Effector CD4-positive, alpha-beta T cell (primary cell): ENCODE measurements at places on chromosomes 1 and 21.

DNA sequence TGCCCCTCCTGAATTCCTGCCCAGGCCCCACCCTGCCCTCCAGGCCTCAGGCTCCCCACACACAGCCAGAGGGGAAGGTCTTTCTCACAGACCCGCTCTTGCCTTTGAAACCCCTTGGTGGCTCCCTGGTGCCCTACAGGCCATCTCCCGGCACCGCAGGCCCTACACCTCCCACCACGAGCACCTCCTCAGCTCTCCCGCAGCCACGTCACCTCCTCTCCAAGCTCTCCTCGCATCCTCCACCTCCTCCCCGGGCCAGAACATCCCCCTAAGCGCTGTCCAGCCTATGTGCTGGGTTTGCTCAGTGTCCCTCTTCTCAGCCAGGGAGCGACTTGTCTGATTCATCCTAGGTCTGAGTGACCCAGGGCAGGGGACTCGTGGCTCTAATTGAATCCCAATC lies 66.4 kb downstream of the DMRTB1 start:
- DNase-seq = no peak

DNA sequence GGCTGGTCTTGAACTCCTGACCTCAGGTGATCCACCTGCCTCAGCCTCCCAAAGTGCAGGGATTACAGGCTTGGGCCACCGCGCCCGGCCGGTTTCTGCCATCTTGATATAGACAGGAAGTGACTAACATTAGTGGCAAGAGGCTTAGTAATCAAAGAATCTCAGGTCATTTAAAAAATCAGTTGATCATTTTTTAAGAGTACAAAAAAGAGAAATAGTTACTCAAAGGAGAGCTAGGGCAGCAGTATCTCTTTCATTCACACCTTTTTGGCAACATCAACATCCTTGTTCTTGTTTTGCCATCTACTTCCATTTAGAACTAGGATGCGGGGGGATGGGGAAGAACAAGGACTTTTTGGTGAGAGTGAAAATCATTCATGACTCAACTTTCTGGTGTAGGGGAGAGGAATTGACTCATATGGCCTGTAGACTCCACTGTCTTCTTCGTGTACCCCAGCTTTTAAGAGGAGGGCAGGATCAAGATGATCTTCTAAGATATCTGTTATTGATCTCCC lies 8.8 kb downstream of the FCRLB start:
- no peak for DNase-seq

DNA sequence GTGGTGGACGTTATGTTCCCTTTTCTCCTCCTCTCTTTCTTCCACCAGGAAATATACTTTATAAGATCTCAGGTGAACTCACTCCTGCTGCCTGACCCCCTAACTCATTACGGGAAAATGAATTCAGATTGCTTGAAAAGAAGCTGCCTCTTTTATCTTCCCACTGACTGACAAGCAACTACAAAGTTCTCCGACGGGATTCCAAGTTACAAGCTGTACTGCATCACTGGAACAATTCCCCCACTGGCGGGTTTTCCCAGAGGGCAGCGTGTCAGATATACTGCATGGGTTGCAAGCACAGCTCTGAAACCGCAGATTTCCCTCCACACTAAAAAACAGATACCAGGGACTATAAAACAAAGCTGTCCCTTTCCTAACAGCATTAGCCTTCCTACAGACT lies 390.6 kb downstream of the KCTD3 start:
- no peak for DNase-seq

DNA sequence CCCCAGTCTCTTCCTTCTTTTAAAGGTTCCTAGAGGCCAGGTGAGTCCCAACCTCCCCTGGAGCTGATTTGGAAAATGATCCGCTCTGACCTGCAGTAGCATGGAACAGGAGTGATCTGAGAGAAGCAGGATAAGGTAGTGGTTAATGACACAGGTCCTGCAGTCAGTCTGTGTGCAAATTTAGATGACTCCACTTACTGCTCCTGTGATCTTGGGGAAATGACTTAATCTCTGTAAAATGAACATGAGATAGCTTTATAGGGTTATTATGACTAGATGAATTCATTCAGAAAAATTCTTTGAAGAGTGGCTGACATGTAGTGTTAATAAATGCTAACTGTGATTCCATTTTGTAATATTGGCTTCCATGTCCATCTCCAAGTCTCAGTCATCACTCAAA lies 374.9 kb upstream of the CAMK1G start:
- no peak for DNase-seq

DNA sequence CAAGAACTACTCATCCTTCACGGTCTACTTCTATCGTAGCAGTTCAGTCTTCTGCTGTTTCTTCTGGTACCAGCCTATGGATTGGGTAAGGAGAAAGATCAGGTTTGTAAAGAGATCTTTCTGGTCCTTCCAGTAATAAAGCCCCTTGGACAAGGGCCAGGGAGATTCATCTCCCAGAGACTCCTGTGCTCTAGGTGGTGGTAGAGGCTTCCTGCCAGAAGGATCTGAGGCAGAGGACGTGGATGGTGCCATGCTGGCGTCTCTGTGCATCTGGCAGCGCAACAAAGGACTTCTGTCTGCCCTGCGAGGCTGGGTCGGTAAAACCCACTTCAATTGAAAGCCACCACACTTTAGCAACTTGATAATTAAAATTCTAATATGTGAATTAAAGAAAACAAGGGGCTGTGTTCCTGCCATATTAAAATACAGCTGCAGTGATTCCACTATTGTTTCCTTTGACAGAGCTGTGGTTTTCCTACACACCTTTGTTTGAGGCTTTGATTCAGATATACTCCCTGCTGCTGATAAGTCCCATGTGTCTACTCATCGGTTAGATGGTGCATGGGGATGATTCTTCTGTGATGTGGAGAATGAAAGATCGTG lies 73.6 kb downstream of the ROR1 start:
- DNase-seq = no peak

GRCh38 chr21:32316361-32317215 lies 17.9 kb downstream of the MRAP start:
- DNase-seq = no peak

- no peak for DNase-seq
Observed at GRCh38 chr1:53378932-53379661, 51.2 kb upstream of the LRP8 start.

DNA sequence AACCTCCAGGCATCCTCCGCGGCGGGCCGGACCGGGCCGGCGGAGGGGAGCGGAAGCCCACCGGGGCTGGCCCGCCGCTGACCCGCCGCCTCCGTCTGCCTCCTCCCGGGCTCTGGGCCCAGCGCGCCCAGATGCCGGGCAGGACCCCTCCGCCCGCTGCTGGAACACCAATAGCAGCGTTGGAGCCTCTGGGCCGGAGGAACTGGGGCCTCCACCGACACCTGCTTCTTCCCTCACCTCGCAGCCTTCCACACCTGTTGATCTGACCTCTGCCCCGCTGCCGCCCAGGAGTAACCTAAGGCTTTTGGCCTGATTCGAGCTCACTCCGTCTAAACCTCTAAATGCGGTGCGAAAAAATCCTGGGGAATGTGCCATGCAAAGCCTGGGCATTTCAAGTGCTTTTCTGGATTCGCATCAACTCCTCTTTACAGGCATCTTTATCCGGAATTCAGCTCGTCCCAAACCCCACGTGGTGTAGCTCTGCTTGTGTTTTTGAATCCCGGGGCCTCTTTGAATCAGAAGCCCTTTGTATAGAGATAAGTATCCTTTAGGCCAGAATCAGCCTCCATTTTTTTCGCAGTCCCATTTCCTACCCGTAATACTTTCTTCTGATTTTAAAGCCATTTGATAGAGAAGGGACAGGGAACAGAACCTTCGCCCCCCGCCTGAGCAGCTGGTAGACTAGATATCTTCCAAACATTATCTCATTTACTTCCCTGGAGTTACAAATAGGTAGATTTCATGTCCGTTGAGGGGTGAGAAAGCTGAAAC lies 680 bp upstream of the CNN3 start:
- DNase-seq = no peak

DNA sequence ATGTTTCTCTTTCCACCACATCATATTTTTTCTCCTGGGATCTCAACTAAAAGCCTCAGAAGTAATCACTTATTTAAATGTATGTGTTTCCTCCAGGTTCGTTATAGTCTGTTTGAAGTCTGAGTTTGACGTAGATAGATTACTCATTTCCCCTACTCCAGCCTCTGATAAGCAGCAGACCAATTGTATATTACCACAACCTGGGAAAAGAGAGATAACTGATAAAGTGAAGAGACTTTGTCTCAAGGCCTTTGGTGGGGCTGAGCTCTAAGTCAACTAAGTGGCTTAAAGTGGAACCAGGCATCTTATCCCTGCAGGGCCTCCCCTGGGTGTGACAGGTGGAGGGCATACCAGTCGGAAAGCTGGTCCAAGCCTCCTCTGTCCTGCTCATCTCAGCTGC lies 34.9 kb upstream of the CACNA1E start:
- DNase-seq = no peak

DNA sequence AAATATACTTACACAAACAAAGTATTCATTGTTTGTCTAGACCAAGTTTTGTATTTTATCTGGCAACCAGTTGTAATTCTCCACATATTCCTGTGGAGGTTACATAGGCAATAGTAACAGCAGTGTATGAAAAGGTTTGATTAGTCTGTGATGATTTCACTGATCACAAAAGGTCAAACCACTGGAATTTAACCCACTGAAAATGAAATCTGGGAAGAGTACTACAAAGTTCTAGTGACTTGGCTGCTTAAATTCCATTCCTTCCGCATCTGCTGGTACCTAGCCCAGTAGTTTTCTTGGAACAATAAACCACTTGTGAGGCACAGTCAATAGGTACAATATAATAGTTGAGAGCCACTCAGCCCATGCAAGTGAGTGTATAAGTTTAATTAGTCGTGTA lies 205.4 kb downstream of the NFIA start:
- no peak for DNase-seq

GRCh38 chr1:15460708-15461095 lies 4.2 kb downstream of the CELA2A start:
- DNase-seq = no peak

- no peak for DNase-seq
Observed at GRCh38 chr1:227934476-227935313, 13.0 kb downstream of the WNT9A start.

GRCh38 chr1:227892489-227893299 lies 55.0 kb downstream of the WNT9A start:
- no peak for DNase-seq

GRCh38 chr1:178939338-178940067 lies 68.6 kb upstream of the ANGPTL1 start:
- DNase-seq = no peak

DNA sequence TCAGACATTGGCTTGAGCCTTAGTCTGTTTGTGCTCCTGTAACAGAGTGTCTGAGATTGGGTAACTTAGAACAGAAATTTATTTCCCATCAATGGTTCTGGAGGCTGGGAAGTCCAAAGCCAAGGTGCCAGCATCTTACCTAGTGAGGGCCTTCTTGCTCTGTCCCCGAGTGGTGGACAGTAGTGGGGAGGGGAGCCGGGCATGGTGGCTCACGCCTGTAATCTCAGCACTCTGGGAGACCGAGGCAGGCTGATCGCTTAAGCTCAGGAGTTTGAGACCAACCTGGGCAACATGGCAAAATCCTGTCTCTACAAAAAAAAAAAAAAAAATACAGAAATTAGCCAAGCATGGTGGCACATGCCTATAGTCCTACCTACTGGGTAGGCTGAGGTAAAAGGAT lies 336.5 kb upstream of the VAMP3 start:
- no peak for DNase-seq

- no peak for DNase-seq
Observed at GRCh38 chr1:230173187-230173975, 106.3 kb downstream of the GALNT2 start.

GRCh38 chr1:24074817-24075589 lies 36.9 kb downstream of the MYOM3 start:
- DNase-seq = no peak

GRCh38 chr1:155022927-155023236 lies 10.7 kb downstream of the DCST2 start:
- no peak for DNase-seq

- no peak for DNase-seq
Observed at GRCh38 chr1:102252731-102253505, 256.2 kb upstream of the OLFM3 start.

DNA sequence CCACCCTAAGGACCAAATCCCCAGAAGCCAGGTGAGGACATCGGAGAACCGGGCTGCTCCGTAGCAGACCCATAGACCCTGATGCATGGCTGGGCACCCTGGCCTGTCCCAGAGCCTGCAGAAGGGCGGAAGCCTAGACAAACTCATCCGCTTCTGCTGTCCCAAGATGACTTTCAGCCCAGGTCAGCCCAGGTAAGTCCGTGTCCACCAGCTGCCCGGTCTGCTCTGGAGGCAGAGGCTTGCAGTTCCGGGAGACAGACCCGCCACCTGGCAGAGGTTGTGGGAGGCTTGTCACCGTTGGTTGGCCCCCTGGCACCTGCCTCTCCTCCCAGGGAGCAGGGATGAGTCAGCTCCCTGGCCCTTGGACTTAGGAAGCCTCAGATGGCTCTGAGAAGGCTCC lies 22.8 kb upstream of the POFUT2 start:
- DNase-seq = no peak

DNA sequence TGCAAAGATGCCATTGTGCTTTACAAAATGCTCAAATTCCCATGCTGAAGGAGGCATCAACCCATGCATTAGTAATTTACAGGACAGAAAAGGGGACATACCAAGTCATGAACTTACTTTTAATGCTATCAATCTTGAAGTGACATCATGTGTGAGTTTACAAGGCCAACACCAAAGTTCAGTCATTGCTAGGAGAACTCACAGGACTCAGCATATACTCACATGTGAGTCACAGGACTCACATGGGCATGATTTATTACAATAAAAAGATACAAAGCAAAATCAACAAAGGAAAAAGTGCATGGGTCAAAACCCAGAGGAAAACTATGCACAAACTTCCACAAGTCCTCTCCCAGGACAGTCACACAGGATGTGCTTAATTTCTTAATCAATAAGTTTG lies 1656.0 kb downstream of the MRPL39 start:
- no peak for DNase-seq

DNA sequence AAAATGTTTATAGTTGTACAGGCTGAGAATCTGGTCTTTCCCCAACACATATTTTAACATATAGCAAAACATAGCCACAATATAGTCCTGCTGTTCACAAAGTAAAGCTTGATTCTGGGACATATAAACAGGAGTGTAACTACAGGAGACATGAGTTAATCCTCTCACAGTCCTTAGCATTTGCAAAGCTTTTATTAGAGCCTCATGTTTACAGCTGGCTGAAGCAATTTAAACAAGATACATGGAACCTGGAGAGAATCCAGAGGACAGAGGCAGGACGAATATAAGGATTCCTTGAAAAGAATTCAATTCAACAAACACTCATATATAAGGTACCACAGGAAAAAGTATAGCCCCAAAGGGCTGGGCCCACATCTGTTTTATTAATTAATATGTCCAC lies 163.4 kb downstream of the ADGRL4 start:
- DNase-seq = no peak

DNA sequence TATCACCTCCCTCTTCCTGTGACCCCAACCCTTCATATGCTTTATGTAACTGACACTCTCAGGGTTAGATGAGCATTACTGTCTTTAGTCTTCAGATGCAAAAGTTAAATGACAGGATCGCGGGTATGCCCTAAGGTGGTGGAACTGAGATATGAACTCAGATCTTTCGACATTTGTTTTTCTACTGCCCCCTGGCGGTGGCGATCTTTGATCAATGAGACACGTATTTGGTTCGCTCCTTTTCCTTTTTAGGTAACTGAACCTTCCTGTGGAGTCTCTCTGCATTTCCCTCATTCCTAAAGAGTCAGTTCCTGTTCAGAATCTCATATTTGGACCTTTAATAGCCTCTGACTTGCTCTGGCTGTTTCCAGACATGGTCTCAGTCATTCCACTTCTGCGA lies 47.8 kb upstream of the ZP4 start:
- no peak for DNase-seq

GRCh38 chr1:110259770-110260169 lies 49.7 kb downstream of the KCNC4 start:
- no peak for DNase-seq
